HT1080 (cell line): ENCODE measurements at places on chromosomes 11 and 22.

- DNase-seq: no peak
Measured at GRCh38 chr11:116727990-116728389, 44.8 kb downstream of the BUD13 start.

- DNase-seq: no peak
Measured at GRCh38 chr22:47801541-47802245, 1039.2 kb downstream of the TBC1D22A start.

DNA sequence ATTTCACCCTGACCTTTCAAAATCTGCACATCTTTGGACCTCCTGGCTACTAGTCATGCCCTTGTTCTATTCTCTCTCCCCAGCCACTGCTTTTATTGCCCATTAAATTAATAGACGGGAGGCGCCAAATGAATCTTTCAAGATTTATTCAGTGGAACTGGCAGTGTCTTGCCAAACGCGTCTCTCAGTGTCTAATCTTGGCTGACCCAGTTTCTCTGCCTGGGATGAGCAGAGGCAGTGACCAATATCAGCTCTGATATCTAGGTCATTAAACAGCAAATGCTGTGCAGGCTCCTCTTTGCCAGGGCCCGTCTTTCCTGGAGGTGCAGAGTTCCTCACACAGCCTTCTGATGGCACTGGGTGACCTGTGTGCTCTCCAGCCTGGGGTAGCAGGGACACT, 74.0 kb downstream of the TRAF6 start:
- DNase-seq: no peak

DNA sequence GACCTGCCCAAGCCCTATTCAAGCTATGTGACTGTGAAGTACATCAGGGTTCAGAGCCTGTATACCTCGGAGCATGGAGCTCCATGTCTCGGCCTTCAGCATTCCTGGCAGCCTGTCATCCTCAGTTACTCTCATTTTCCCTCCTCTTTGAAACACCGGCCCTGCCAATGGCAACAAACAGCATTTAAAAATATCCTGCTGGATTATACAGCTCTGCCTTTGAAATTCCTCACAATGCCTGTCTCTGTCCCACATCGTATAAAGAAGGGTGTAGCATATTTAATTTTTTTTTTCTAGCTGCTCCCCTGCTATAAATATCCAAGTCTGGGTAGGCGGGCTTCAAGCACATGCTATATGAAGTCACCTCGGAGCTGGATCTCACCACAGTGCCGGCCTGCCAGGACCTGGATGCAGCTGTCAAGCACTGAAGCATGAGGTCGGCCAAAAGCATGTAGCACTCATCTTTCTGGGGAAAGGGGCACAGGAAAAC, 11.8 kb downstream of the ABTB2 start:
- DNase-seq: no peak

DNA sequence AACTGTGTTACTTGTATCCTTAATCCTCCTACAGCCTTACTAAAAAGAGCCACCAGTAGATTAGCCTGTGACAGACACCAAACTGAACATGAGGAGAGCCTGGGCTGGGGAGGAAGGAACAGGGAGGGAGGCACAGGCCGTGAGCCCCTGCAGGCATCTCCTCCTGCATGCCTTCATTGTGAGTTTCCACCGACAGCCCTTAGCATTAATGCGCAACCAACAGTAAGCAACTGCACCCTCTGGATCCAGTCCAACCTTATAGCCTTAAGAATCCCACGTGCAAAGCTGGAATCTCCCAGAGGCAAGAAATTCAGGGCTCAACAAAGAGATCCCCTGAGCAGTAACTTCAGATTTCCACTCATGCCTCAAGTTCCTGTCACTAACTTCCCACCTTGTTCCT, 84.6 kb downstream of the ETS1 start:
- DNase-seq: no peak

DNA sequence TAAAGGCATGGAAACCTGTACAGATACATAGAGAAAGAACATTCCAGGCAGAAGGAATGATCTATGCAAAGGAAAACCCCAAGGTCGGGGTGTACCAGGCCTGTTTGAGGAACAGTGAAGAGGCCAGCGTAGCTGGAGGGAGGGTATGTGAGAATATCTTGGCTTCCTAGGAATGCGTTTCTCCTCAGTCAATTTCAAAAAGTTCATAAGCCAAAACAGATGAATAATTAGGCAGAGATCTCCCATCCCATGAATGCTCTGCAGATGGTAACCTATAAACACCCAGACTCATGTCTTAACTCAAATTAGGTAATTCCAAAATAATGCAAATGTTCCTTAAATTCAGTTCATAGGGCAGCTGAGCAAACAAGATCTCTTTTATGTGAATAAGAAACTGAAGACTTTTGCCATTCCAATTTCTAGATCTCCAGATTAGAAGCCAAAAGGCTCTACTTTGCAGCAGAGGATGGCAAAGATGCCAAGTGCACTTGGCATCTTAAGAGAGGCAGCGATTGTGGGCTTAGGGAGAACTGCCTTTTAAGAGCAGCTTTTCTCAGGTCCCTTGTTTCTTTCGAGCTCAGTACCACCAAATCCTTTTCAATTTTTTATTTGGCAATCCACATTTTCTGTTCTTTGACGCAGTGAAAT, 13.2 kb downstream of the FAM118B start:
- no peak for DNase-seq

- peak; percentile 60 for DNase-seq
Measured at GRCh38 chr11:99693941-99694492, 673.3 kb downstream of the CNTN5 start.

- peak; percentile 18 for DNase-seq
Measured at GRCh38 chr11:14308114-14308896, 50.7 kb downstream of the RRAS2 start.

DNA sequence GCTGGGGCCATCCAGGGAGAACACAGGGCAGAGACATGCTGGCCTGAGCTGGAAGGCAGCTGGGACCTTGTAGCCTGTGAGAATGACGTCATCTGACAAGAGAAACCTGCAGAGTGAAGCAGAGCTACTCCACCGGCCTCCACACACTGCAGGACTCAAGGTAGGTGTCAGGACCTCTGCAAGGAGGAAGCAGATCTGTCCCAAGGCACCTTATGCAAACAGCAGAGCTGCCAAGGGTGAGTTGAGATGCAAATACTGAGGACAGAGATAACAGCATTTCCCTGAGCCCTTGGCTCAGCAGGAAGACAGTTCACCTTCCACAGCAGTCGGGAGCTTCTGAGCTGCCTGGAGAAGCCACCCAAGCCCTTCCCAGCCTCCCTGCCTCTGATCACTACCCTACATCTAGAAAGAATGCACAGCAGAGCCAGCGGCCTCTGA, 51.9 kb upstream of the IGSF9B start:
- DNase-seq: no peak

- no peak for DNase-seq
Measured at GRCh38 chr11:111978028-111978771, 41.1 kb downstream of the DIXDC1 start.

DNA sequence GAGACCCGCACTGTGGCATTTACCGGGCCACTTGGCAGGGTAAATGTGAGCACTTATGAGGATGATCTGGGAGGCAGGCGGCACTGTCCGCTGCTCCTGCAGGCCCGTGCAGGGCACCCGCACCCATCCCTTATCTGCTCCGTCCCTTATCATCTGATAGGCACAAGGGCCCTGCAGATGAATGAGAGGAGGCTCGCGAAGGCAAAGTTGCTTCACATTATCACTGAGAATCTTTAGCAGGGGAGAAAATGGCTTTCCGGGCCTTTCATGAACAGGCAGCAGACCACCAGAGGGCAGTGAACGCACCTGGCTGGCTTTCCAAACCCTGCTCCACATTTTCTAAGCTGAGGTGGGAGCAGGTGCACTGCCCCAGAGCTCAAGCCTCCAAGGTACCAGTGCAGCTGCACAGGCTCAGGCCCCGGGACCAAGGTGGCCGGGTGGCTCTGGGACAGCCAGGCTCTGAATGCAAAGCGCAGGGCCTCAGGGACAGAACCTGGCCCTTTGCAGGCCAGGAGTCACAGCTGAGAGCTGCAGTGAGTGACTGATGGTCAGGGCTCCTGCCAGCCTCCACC, 165.6 kb downstream of the SHANK2 start:
- DNase-seq: peak; percentile 34

GRCh38 chr22:19060356-19061009, 61.7 kb downstream of the DGCR2 start:
- DNase-seq: peak; percentile 39

DNA sequence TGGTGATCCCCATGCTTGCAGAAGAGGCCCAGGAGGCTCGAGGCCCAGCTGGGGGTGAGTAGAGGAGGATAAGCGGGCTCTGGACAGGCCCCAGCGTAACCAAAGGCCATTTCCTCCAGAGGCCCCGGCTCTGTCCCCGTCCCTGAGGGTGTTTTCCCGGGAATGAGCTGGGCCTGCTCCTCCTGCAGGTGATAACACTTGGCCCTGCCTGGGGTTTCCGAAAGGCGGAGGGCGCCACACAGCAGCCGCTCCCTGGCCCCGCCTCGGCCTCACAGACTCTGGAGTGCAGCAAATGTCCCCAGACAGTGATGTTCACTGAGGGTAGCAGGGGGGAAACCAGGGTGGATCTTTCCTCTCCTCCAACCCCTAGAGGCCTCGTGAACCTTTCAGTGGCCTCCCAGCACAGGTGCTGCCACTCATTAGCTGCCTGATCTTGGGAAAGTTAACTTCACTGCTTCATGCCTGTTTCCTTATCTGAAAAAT, 10.5 kb upstream of the MGAT3 start:
- DNase-seq: no peak

DNA sequence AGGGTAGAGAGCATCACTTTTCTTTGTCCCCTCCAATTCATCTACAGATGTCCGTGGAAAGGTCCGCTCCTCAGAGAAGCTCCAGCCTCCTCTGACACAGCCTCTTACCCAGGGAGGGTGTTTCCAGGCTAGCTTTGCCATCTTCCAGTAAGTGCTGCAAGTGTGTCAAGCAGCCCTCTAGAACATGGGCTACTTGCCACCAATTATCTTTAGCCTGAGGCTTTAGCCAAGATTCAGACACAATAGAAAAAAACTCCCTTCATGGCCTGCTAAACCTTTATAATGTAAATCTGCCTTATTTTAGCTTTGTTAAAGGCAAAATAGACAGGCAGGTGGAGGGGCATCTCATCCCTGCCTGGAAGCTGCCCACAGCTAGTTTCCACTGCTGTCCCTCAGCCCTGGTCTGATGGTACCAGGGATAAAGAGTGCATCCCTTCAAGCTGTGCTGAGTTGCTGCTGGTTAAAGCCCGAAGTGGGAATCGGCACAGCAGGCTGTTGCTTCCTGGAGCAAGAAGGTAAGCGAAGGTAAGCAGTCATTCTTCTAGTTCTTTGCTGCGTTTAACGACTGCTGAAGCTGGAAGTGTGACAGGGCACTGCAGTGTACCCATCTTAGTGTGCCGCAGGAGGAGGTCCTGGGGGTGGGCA, 190.1 kb upstream of the E2F8 start:
- no peak for DNase-seq

- DNase-seq: no peak
Measured at GRCh38 chr11:95466416-95466815, 235.4 kb upstream of the SESN3 start.

- peak; percentile 74 for DNase-seq
Measured at GRCh38 chr11:95577716-95578460, 211.7 kb downstream of the FAM76B start.

GRCh38 chr11:43649501-43649900, 31.0 kb upstream of the HSD17B12 start:
- DNase-seq: no peak

DNA sequence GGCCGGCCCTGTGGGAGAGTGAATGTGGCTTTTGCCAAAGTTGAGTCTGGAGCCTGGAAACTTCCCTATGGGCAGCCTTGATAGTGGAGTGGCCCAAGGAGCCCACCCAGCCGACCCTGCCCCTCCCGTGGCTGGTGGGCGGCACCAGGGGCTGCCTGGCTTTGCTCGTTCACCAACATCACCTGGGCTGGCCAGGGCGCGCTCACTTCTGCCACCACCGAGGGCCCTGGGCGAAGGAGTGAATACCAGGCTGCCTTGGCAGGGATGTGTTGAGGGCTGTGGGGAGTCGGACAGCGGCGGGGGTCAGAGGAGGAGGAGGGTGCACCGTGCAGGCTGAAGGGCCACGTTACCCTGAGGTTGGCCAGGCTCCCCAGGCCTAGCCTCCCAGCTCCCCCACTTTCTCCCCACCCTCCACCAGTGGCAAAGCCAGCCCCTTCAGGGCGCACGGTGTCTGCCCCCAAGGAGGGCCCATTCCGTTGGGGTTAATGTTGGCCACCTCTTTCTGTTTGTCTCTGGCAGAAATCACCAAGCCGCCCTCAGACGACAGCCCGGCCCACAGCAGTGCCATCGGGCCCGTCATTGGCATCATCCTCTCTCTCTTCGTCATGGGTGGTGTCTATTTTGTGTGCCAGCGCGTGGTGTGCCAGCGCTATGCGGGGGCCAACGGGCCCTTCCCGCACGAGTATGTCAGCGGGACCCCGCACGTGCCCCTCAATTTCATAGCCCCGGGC, 22.5 kb upstream of the PPP6R3 start:
- DNase-seq: no peak

GRCh38 chr11:5514841-5515240, 1.7 kb downstream of the UBQLNL start:
- no peak for DNase-seq

DNA sequence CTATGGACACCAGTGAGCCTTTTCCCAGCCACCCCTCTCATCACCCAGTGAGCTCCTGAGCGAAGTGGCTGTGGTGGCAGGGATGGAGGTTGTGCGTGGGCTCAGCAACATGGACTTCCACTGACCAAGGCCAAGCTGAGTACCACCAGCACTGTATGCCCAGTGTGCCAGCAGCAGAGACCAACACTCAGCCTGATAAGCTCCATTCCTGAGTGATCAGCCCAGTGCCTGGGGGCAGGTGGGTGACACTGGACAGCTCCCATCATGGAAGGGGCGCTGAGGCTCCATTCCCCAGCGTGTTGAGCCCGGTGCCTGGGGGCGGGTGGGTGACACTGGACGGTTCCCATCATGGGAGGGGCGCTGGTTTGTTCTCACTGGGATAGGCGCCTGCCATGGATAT, 17.6 kb upstream of the CD81 start:
- no peak for DNase-seq

- no peak for DNase-seq
Measured at GRCh38 chr11:46673713-46674462, 26.5 kb downstream of the ARHGAP1 start.

- DNase-seq: peak; percentile 98
Measured at GRCh38 chr11:47946682-47947559, 33.4 kb upstream of the PTPRJ start.

GRCh38 chr11:88013508-88014065, 161.7 kb downstream of the RAB38 start:
- no peak for DNase-seq

GRCh38 chr11:18310800-18311340, 11.1 kb downstream of the HPS5 start:
- DNase-seq: no peak

GRCh38 chr22:43890901-43891331, 897 bp downstream of the PNPLA5 start:
- DNase-seq: no peak

GRCh38 chr11:117278347-117278746, 12.8 kb upstream of the BACE1-AS start:
- DNase-seq: no peak
